ENCODE measurements at places on chromosomes 2 and 18.
A peak's percentile ranks its signal among the peaks of the same experiment; 100 is the strongest.

DNA sequence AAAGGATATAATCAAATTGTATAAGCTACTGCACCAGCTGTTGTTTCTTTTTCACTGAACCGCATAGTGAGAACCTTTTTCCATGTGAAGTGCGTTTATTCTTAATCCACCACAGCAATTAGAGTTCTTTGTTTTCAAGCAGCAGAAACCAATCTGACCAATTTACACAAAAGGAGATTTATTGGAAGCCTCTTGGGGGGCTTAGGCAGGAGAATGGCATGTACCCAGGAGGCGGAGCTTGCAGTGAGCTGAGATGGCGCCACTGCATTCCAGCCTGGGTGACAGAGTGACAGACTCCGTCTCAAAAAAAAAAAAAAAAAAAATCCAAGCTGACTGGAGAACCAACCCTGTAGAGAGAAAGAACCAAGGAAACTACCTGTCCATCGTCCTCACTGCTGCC lies 10.0 kb downstream of the ADNP2 start:
- no peak for DNase-seq

DNA sequence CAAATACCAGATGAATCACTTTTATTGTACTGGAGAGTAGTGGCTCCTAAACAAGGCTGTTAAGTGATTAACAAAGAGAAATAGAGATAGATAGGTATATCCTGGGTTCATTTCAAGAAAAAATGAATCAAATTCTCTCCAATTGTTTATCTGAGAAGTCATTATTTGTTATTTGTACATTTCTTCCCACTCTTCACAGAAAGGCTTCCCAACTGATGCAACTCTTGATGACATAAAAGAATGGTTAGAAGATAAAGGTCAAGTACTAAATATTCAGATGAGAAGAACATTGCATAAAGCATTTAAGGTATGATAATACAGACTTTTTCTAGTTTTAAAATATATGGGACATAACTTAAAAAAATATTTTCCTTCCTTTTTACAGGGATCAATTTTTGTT lies 7.9 kb downstream of the SSB start:
- DNase-seq: no peak

DNA sequence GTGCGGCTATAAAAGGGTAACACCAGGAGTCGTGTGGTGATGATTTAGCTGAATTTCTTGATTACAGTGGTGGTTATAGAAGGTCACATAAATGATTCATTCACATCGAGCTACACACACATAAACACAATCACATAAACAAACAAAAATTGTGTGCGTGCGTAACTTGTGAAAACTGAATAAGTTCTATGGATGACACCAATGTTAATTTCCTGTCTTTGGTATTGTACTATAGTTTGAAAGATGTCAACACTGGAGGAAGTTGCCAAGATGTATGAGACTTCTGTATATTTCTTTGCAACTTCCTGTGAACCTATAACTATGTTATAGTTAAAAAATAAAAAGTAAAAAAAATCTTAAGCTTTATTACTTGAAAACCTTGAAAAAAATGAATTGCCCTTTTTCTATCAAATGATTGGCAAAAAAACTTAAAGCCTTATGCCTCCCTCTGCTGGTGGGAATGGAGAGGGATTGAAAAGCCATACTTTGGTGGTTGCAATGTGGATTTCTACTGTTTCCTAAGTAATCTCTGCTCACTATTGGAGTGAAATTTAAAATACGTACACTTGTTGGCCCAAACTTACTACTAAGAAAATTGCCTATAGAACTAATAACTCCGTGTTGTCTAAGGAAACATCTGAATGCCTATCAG lies 227.7 kb downstream of the RPIA start:
- no peak for DNase-seq

GRCh38 chr2:216164576-216164975 lies 55.4 kb downstream of the XRCC5 start:
- DNase-seq: no peak

DNA sequence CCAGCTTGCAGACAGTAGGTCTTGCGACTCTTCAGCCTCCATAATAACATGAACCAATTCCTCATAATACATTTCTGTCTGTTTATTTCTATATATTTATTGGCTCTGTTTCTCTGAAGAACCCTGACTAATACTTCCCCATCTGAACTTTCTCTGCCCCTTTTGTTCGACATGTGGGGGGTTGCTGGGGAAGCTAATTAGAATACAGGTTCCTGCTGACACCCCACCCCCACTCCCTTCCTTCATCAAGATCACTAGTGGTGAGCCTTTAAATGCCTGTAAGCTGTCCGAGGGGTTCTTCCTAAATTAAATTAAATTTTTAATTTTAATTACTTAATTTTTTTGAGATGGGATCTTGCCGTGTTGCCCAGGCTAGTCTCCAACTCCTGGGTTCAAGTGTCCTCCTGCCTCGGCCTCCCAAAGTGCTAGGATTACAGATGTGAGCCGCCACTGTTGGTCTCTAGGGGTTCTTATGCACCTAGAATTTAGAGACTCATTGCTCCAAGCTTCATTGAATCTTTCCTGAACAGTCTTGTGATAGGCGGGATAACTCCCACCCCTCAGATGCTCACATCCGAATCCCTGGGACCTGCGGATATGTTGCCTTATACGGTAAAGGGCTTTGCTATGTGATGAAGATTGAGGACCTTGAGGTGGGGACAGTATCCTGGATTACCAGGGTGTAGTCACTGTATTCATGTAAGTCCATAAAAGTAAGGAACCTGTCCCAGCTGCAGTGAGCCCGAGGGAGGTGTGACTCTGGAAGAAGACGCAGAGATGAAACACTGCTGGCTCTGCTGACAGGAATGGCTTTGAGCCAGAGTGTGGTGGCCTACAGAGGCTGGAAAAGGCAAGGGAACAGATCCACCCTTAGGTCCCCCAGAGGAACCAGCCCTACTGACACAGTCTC lies 26.2 kb downstream of the HPCAL1 start:
- no peak for DNase-seq

DNA sequence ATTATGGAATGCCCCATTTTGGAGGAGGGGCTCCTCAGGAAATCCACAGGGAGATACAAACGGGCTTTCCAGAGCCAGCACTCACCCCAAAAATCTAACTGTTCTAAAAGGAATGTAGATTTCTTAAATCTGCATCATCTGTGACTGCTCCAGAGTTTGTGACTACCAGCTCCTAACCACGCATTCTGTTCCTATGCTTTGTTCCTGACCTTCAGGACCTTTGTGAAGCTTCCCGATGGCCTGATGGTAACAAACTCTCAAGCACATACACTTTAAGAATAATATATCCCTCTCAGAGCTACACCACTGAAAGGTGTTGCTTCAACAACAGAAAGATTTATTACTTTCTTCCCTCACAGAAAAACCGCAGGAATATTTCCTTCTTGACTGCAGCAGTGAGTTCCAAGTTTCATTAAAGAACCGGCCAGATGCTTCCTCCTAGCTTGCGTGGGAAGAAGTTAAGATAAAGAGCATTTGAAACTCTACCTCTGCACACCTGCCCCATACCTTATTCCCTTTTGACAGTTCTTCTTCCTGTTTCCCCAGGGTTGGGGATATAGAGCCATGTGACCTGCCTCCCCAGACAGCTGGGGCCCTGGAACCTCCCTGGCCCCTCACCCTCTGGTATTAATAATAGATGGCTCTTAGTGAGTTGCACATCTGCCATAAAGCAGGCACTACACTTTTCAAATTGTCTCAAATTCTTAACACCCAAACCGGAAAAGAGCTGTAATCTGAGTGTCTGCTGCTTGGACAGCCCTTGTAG lies 40.2 kb upstream of the EML4 start:
- no peak for DNase-seq

GRCh38 chr2:46893269-46893939 lies 22.2 kb downstream of the MCFD2 start:
- DNase-seq: no peak

DNA sequence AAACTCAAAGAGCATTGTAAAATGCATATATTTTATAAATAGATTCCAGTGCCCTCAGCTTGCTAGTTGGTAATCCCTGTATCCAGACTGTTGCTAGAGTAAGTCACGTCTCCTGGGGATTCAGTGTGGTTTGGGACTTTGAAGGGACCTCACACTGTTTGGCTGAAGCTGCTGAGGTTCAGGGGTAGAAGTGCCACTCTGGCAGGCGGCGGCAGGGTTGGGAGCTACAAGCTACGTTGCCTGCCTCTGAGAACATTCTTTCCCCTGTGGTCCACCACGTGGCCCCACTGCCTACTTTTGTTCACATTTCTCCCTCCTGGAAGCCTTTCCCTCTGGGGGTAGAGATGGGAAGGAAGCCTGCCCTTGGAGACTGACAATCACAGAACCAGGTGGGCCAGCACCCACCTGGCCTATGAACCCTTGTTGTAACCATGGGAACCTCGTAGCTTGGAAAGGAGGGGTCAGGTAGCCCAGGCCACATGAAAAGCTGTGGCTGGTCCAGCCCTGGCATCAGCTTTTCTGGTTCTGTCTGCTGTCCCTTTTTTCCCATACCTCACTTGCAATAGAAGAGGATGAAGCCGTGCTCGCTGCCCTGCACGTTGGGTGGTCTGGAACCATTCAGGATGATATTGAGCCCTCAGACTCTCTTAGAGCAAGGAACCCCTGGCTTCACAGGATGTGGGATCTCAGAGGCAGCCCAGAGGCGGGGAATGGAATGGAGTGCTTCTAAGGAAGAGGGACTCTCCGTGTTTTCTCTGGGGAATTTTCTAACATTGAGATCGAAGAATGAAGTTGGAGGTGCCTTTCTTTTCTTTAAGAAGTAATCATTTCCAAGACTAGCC lies 2.9 kb downstream of the RNF144A start:
- peak; percentile 56 for DNase-seq

DNA sequence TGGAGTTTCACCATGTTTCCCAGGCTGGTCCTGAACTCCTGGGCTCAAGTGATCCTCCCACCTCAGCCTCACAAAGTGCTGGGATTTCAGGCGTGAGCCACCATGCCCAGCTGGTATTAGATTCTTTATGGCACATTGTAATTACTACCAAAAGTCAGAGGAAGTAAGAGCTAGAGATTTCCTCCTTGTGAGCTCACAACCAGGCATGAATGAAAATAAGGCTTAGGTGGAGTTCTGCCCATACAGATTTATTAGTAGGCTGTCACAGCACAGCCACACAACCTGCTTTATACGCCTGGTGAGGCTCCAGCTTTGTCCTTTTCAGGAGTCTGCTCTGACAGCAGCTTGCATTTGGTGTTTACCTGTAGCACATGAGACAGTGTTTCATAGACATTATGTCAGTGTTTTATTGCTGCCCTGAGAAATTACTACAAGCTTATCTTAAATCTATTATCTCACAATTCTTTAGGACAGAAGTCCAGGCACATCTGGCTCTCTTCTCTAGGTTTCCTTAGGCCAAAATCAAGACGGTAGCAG lies 156.6 kb downstream of the TANC1 start:
- DNase-seq: no peak

DNA sequence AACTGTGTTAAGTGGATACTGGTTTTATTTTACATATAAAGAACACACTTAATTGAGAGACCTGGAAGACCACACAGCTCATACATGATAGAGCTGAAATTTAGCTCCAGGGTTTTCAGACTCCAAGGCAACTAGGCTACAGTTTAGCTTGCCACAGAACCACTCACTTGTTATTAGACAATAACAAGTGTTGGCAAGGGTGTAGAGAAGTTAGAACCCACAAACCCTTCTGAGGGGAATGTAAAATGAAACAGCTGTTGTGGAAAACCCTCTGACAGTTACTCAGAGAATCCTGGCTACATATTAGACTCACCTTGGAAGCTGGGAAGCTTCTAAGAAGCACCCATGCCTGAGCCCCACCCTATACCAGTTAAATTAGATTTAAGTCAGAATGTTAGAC lies 75.3 kb downstream of the MAP3K20 start:
- no peak for DNase-seq

DNA sequence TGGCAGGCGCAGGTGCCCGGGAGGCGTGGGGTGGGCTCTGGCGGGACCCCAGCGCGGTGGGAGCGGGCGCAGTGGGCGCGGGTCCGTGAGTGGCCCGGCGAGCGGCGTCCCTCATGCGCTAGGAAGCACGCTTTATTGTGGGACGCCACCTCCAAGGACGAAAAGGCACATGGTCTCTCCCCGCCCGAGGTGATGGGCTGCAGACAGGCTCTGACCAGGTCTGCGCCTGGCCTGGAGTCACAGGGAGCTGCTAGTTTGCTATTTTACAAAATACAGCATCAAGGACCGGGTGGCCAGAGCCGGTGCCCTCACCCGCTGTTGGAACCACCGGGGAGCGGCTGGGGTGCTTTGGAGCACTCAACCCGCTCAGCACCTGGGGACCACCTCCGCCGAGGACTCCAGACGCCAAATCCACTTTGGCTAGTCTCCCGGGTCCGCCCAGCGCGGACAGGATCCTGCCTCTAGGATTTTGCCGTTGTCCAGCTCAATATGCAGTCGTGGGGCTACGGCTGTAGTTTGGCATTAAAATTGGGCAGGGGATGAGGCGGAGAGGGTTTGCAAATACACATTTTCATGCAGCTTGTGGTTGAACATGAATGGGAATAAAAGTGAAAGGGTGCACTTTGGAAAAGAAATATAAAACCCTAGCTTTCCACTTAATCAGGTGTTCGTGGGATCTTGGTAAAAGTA lies 65.4 kb downstream of the LRRFIP1 start:
- DNase-seq: no peak

GRCh38 chr2:10688921-10689807 lies 611 bp downstream of the NOL10 start:
- peak; percentile 3 for DNase-seq
